Tibial nerve (tissue), 4 donors: ENCODE measurements at places on chromosomes 6 and 20.

DNA sequence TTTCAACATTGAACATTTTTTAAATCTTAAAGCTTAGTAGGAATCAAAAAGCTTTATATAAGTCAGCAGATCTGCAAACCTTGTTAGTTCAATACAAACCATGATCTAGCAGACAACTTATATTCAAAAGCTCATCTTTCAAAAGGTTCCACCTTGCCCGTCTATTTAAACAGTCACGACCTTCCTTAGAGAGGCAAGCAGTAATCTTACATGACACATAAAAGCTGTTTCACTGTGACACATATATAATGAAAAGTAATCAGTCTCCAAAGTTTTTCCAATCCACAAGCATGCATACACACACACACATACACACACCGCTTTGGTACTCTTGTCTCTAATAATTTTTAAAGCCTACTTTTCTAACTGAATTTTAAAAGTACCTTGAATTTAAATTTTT lies 12.9 kb downstream of the SOD2 start:
- DNase-seq = no peak

GRCh38 chr6:18444111-18444510 lies 57.0 kb downstream of the RNF144B start:
- no peak for DNase-seq

DNA sequence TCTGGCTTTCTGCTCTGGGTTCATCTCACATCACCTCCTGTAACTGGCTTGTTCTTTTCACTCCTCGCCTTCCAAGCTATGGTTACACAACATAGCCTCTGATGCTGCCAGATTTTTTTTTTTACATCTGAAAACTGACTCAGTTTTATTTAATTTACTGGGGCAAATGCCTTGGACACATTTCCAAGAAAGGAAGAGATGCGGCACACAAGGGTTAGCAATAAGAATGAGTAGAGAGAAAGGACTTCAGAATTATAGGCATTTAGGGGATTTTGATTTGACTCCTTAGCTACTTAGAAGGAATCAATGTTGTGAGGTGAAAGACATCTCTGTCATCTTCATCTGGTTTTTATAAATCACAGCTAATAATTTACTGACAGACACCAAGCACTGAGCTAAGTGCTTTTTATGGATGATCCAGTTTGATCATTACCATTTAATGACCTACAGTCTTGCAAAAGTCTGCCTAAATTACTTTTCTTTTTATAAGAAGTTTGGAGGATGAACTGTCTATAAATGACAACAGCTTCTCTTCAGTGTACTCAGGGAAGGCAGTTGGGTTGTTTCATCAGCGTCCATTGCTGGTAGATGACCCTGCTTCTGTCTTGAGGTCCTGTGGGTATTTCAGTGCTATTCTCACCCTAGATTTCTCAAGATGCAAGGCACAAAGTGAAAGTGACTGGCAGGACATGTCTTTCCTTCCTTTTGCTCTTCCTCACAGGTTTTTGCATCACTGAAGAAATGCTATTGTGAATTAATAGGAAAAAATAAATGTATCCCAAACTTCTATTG lies 31.1 kb downstream of the LAMA4 start:
- no peak for DNase-seq

DNA sequence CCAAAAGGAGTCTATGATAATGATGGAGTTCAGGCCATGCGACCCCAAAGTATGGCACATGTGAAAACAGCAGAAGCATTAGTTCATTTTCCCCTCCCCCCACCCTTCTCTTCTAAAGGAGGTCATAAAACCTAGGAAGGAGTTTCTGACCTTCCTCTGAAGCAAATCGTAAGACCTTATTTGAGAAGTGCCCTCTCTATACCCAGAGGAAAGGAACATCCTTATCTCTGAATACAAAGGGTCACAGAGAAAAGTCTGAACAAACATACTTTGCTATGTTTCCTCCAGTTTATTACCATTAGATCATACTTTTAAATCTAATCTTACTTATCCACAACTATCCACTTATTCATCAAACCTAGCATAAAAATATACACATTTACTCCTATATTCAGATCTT lies 48.6 kb downstream of the SLX4IP start:
- no peak for DNase-seq

GRCh38 chr6:10368861-10369260 lies 46.0 kb downstream of the TFAP2A start:
- DNase-seq = no peak

DNA sequence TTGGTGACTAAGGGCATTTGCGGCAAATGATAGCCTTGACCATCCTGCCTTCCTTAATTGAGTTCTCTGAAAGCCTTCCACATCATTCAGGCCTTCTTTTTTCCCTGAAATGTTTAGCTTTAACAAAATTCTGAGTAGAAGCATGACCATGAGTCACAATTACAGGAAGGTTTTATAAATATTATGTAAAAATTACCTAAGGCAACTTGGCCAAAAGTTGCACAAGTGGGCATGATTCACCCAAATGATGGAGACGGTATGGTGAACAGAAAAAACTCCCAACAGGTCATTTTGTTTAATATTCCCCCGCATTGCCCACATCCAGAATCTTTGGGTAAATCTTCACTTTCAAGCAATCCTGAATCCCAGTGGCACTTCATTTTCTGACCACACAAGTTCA lies 37.0 kb downstream of the MC3R start:
- no peak for DNase-seq

DNA sequence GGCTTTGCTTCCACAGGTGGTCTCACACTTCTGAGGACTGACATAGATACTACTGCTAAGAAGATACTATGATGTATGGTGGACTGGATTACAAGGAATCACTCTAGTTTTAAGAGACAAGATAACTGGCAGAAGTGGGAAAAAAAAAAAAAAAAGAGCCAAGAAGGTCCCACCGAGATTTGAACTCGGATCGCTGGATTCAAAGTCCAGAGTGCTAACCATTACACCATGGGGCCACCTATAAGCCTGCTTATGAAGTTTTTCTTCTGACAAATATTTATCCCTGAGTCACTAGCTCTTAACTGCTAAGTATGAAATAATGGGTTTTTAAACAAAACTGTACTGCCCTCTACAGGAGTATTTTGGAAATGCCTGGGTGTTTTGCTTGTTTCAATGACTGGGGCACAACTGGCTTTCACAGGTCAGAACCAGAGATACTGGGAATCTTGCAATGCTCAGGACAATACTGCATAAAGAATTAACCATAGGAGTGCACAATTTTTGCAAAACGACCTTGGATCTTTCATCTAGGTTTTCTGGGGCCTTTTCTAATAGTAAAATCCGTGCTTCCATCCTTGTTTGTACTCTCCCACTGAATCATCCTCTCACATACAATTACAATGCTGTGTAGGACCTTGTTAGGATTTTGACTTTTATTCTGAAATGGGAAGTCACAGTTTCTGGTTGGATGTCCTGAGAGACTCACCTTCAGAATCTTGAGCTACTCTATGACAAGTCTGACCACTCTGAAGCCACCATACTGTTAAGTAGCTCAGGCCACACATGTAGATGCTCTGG lies 116.3 kb downstream of the OR2B2 start:
- no peak for DNase-seq

- DNase-seq = no peak
These were observed 261.2 kb upstream of the PLCB4 start for GRCh38 chr20:8807480-8808201.

GRCh38 chr6:36514554-36515456 lies 32.5 kb downstream of the STK38 start:
- DNase-seq = no peak

DNA sequence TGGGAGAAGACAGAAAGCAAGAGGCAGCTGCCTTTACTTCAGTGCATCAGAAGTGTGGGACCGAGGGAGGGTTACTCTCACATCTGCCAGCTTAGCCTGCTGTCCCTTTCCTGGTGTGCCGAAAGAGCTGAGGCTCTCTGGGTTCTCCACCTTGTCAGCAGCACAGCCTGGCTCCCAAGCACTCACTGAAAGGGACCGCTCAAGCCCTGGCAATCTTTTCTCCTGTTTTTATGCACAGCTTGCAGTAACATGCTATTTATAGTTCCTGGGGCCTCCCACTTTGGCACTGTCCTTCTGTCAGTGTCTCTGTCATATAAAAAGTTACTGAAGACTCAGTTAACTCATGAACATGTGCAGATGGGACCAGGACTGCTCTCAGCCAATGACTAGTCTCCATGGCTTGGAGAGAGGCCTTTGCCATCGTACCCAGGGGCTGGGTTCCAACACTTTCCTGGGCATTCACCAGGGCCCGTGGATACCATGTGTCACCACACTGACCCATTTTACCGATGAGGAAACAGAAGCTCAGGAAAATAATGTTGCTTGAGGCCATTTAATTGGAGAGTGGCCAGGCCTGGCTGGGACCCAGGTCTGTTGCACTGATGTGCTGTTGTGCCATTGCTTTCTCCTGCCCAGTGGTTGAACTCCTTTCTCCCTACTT lies 46.2 kb downstream of the PANK2 start:
- DNase-seq = no peak

DNA sequence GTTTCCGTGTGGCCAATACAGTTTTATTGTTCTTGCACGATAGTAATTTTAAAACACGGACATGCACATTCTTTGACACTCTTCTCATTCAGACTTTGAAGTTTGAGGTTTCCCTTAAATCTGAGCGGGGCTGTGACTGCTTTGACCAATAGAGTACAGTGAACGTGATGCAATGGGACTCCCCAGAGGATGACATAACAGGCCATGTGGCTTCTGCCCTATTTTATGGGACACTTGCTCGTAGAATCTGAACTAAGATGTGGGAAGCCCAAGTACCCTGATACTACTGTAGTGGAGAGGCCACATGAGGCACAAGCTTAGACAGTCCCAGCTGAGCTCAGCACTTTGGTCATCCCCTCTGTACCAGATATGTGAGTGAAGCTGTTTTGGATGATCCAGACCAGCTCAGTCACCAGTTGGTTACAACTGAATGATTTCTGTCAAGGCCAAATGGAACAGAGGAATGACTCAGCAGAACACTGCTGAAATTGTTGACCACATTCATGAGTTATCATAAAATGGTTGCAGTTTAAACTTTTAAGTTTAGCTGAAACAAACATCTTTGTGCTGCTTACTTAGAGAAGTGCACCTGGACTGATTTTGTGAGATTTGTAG lies 279.4 kb downstream of the RFPL4B start:
- no peak for DNase-seq

DNA sequence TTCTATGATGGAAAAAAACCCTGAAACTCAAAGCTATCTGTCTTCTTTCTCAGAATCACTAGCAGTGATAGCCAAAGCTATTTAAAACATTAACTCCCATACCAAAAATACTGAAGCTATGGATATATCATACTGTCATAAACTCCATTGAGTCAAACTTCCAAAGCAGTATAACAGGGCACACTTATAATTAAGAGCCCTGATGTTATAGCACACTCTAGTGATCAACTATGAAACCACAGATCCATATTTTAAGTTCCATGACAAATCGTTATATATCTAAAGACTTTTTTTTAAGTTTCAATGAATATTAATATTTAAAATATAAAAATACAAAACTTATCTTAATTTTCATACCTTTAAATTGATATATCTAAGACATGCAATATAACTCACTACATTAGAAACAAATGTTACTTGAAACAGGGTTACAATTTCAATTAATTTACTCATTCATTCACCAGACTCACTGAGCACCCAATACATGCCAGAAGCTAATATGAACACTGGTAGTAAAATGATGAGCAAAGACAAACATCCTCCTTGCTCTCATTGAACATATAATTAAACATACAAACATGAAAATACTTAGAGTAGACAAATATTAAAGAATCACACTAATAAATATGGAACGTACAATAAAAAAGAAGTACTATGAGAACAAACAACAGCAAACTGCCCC lies 69.3 kb downstream of the IBTK start:
- no peak for DNase-seq

- DNase-seq = peak; percentile 14
These were observed 14.0 kb downstream of the RBL1 start for GRCh38 chr20:37081717-37082289.

DNA sequence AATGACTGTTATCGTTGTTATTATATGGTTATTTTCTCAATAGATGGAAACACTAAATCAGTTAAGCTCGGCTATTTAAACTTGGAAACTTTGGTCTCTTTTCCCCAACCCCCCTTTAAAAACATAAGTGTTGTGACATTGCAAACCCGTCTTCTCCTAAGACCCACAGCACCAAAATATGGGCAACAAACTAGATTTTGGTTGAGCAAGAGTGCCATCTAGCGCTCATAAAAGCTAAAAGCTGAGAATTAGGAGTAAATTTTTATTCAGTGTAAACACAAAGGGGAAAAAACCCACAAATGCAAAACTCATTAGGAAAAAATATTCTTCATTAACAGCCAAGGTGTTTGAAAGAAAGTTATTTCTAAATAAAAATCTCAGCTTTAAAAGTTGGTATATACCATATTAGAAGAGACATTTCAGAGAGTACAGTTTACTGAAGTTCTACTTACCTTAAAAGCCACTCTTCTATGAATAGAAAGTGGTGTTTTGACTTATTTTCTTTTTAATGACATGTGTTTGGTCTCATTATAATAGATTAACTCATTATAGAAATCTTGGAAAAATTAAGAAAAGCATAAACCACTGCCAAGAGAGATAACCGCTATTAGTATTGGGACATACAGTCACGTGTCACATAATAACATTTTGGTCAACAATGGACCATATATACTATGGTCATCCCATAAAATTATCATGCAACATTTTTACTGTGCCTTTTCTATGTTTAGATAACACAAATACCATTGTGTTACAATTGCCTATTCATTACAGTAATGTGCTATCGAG lies 21.1 kb downstream of the SESN1 start:
- peak; percentile 74 for DNase-seq

- no peak for DNase-seq
These were observed 508.8 kb upstream of the PTCHD4 start for GRCh38 chr6:48619771-48620170.

DNA sequence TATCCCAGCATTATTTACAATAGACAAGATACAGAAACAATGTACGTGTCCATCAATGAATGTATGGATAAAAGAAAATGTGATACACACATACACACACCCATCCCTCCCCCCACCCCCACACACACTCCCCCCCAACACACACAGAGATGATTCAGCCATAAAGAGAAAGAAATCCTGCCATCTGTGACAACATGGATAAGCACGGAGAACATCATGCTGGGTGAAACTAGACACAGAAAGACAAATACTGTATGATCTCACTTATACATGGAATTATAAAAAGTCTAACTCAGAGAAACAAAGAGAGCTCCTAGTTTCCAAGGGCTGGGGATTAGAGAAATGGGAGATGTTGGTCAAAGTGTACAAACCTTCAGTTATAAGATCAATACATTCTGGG lies 104.8 kb upstream of the LY86 start:
- DNase-seq = no peak

GRCh38 chr6:89952105-89952671 lies 57.9 kb downstream of the GJA10 start:
- no peak for DNase-seq
